CD4-positive, CD25-positive, alpha-beta regulatory T cell (primary cell): ENCODE measurements at places on chromosomes 2 and 18.

DNA sequence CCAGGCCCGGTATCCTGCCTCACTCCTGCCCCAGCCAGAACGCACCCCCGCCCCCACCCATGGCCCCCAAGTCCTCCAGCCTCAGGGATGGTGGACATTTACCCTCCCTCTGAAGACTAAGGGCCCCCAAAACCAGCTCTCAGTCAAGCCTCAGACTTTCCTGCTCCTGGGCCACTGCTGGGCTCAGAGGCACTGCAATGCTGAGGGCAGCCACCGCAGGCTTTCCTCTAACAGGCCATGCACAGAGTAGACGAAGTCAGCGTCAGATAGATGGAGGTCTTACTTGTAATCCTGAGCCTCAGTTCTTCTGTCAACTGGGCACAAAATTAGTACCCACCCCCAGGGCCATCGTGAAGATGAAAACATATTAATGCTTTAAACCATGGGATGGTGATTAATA lies 92.6 kb downstream of the TTC32 start:
- H3K36me3 ChIP-seq: no peaks in the 10 kb centered on the region
- peaks cover 2% of the 10 kb centered on the region for H3K27me3 ChIP-seq

DNA sequence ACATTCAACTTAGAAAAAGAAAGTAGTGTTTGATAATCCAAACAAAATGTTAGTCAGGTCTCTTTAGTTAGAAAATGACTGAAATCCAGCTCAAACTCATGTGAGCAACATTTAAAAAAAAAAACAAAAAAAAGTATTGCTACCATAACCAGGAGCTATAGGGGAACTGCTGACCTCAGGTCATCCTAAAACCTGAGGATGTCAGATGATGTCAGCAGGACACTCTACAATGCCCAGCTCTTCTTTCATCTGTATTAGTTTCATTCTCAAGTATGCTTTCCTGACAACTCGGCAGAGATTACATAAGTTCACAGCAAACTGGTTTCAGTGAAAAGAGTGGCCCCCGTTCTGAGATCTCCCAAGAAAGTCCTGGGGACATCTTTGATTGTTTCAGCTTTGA lies 4.2 kb upstream of the ESCO1 start:
- no peak overlapping the region for H3K4me3 ChIP-seq
- DNase-seq: no peak
- H3K27me3 ChIP-seq: peaks cover 2% of the 10 kb centered on the region
- H3K4me1 ChIP-seq: peaks cover 7% of the 10 kb centered on the region

GRCh38 chr18:51692612-51693011 lies 495.1 kb upstream of the MEX3C start:
- H3K4me1 ChIP-seq: no peaks in the 10 kb centered on the region
- DNase-seq: no peak
- no peaks in the 10 kb centered on the region for H3K27me3 ChIP-seq
- H3K27ac ChIP-seq: no peak overlapping the region
- no peaks in the 10 kb centered on the region for H3K36me3 ChIP-seq
- H3K4me3 ChIP-seq: no peak overlapping the region

DNA sequence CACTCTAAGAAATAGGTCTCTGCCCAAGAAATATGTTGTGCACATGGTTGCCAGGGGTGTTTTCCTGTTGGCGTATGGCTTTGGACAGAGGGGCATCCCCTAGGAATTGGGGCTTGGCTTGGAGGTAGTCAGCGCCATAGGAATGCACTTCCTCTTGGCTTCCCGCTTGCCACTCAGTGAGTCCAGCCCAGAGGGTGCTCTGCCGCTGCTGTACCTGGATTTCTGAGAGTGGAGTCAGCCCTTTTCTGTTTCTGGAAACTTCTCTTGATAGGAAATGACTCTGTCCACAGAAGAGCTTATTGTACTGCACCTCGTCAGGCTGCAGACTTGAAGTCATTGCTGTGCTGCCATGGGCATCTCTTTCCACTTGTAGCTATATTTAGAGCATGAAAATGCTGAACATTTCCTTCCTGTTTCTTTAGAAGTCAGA lies 116.7 kb upstream of the MGAT5 start:
- peaks cover 13% of the 10 kb centered on the region for H3K4me1 ChIP-seq
- H3K4me3 ChIP-seq: no peak overlapping the region
- H3K27me3 ChIP-seq: no peaks in the 10 kb centered on the region
- no peak overlapping the region for H3K27ac ChIP-seq
- no peak for DNase-seq

DNA sequence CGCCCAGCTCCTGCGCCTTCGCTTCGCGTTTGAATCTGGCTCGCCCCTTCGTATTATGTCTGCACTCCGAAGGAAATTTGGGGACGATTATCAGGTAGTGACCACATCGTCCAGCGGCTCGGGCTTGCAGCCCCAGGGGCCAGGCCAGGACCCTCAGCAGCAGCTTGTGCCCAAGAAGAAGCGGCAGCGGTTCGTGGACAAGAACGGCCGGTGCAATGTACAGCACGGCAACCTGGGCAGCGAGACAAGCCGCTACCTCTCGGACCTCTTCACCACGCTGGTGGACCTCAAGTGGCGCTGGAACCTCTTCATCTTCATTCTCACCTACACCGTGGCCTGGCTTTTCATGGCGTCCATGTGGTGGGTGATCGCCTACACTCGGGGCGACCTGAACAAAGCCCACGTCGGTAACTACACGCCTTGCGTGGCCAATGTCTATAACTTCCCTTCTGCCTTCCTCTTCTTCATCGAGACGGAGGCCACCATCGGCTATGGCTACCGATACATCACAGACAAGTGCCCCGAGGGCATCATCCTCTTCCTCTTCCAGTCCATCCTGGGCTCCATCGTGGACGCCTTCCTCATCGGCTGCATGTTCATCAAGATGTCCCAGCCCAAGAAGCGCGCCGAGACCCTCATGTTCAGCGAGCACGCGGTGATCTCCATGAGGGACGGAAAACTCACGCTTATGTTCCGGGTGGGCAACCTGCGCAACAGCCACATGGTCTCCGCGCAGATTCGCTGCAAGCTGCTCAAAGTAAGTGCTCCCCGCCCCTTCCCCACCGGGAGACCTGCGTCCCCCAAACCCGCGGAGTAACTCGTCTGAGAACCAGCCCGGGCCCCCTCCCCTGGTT lies 453 bp downstream of the KCNJ3 start:
- DNase-seq: no peak
- H3K36me3 ChIP-seq: no peaks in the 10 kb centered on the region
- H3K4me3 ChIP-seq: no peak overlapping the region
- H3K4me1 ChIP-seq: no peaks in the 10 kb centered on the region
- H3K27me3 ChIP-seq: no peaks in the 10 kb centered on the region
- no peak overlapping the region for H3K27ac ChIP-seq

- H3K27me3 ChIP-seq: no peaks in the 10 kb centered on the region
- DNase-seq: no peak
- no peaks in the 10 kb centered on the region for H3K36me3 ChIP-seq
Measured at GRCh38 chr2:222393733-222394267, 30.5 kb upstream of the SGPP2 start.

DNA sequence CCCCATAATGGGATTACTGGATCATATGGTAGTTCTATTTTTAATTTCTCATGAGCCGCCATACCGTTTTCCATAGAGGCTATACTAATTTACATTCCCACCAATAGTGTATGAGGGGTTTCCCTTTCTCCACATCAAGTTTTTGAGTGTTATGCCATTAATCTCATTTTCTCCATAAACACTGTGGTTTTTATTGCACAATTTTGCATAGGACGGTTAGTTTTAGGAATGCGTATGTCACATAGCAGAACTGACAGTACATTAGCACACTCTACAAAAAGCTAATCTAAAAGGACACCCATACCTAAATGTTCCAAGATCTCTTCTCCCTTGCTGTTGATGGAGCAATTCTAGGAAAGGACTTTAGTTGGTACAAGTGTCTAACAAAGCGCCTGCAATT lies 32.5 kb downstream of the DARS1 start:
- H3K27ac ChIP-seq: no peak overlapping the region
- no peaks in the 10 kb centered on the region for H3K27me3 ChIP-seq
- no peak overlapping the region for H3K4me3 ChIP-seq
- DNase-seq: no peak
- peaks cover 30% of the 10 kb centered on the region for H3K4me1 ChIP-seq

GRCh38 chr2:153595939-153596338 lies 117.4 kb upstream of the RPRM start:
- H3K27ac ChIP-seq: no peak overlapping the region
- H3K36me3 ChIP-seq: no peaks in the 10 kb centered on the region
- H3K4me3 ChIP-seq: no peak overlapping the region

GRCh38 chr2:111620281-111620680 lies 263.7 kb downstream of the ANAPC1 start:
- H3K27ac ChIP-seq: no peak overlapping the region
- no peaks in the 10 kb centered on the region for H3K27me3 ChIP-seq
- H3K36me3 ChIP-seq: no peaks in the 10 kb centered on the region
- no peak for DNase-seq

GRCh38 chr2:113237604-113238160 lies 41.0 kb downstream of the PAX8 start:
- H3K4me3 ChIP-seq: no peak overlapping the region
- H3K36me3 ChIP-seq: no peaks in the 10 kb centered on the region
- H3K27me3 ChIP-seq: no peaks in the 10 kb centered on the region
- no peaks in the 10 kb centered on the region for H3K4me1 ChIP-seq
- DNase-seq: no peak

DNA sequence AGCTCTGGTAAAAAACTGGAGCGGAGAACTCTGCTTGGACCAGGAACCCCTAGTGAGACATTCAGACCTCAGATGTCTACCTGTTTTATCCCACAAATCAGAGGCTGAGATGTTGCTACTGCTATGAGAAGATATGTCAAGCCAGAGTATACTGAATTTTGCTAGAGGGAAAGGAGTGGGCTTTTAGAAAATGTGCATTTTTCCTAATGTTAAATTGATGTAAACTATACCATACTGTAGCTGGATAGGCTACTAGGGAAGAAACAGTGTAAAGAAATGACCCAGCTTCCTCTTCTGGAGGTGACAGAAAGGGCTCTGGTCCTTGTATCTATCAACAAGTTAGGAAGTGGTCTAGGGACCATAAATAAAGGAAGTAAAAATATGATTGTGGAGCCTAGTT lies 65.0 kb downstream of the SLC39A10 start:
- H3K27me3 ChIP-seq: no peaks in the 10 kb centered on the region
- H3K27ac ChIP-seq: no peak overlapping the region
- H3K4me3 ChIP-seq: no peak overlapping the region
- DNase-seq: no peak
- H3K4me1 ChIP-seq: no peaks in the 10 kb centered on the region
- peaks cover 71% of the 10 kb centered on the region for H3K36me3 ChIP-seq

DNA sequence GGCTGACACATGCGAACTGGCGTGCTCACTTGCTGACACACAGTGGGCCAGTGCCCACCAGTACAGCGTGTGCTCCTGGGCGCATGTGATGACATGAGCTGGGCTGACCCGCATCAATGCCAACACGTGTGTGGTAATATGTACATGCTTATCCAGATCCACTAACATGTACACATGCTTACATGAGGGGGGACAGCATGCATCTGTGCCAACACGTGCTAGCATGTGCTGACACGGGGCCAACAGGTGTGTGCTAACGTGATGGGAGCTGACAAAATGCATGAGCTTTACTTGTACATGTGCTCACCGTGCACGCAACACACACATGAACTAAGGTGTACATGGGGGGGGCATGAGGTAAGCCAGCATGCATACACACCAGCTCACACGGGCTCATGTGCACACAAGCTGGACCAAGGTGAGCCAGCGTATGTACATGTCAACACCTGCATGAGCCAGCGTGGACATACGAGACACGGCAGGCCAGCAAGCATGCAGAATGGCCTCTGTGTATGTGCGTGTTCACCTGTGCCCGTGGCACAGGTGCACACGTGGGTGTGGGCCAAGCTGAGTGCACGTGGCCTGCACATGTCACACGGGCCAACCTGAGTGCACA lies 28.5 kb downstream of the GPC1 start:
- no peaks in the 10 kb centered on the region for H3K36me3 ChIP-seq
- no peak overlapping the region for H3K4me3 ChIP-seq
- DNase-seq: no peak
- no peak overlapping the region for H3K27ac ChIP-seq
- no peaks in the 10 kb centered on the region for H3K27me3 ChIP-seq
- no peaks in the 10 kb centered on the region for H3K4me1 ChIP-seq

DNA sequence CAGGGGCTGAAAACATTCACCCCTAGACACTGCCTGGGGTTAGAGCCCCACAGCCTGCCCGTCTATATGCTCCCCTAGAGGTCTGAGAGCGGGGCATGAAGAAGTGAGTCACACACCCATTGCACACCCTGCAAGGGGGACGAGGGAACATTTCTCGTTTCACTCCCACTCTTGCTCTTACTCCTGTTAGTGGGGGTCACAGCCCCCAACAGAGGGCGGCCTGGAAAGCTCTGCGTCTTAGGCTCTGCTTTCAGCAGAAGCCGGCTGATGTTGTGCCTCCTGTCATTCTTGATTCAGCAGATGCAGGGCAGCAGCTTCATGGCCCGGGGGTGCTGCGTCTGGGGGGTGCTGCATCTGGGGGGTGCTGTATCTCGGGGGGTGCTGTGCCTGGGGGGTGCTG lies 141.3 kb downstream of the ASB1 start:
- no peak overlapping the region for H3K4me3 ChIP-seq
- no peak overlapping the region for H3K27ac ChIP-seq
- no peaks in the 10 kb centered on the region for H3K27me3 ChIP-seq

DNA sequence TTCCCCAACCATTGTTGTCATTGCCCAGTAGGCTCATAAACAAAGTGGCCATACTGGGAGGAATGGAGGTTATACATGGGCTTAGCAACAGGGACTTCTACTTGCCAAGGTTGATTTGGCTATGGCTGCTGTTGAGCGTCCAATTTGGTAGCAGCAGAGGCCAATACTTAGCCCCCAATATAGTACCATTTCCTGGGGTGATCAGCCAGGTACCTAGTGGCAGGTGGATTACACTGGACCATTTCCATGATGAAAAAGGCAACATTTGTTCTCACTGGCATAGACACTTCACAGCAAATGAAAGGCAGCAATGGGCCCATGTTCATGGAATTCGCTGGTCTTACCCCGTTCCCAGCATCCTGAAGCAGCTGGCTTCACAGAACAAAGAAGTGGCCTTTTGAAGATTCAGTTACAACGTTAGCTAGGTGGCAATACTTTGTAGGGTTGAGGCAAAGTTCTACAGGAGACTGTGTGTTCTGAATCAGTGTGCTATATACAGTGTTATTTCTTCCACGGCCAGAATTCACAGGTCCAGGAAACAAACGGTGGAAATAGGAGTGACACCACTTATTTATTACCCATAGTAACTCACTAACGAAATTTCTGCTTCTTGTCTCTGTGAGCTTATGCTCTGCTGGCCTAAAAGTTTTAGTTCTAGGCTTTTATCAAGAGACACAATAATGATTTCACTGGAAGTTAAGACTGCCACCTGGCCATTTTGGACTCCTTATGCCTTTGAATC lies 37.5 kb downstream of the FBXO11 start:
- peaks cover 11% of the 10 kb centered on the region for H3K36me3 ChIP-seq
- no peaks in the 10 kb centered on the region for H3K27me3 ChIP-seq
- DNase-seq: no peak
- peaks cover 54% of the 10 kb centered on the region for H3K4me1 ChIP-seq
- H3K4me3 ChIP-seq: no peak overlapping the region

DNA sequence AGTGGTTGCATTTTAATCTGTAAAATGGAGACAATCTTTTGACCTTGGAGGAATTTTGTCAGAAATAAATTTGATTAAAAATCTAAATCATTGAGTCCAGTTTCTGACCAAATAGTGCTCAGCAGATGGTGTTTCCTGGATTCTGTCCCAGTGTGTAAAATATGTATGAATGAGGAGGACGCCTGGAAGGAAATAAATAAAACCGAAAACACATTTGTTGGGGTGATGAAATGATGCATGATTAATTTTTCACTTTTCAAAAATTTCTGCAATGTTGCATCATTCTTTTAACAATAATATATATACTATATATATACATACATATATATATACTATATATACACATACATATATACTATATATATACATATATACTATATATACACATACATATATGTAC lies 261.1 kb upstream of the TRIB2 start:
- no peak overlapping the region for H3K27ac ChIP-seq
- no peak overlapping the region for H3K4me3 ChIP-seq
- no peaks in the 10 kb centered on the region for H3K27me3 ChIP-seq
- H3K4me1 ChIP-seq: peaks cover 38% of the 10 kb centered on the region
